ENCODE measurements at places on chromosomes 2 and 18.

DNA sequence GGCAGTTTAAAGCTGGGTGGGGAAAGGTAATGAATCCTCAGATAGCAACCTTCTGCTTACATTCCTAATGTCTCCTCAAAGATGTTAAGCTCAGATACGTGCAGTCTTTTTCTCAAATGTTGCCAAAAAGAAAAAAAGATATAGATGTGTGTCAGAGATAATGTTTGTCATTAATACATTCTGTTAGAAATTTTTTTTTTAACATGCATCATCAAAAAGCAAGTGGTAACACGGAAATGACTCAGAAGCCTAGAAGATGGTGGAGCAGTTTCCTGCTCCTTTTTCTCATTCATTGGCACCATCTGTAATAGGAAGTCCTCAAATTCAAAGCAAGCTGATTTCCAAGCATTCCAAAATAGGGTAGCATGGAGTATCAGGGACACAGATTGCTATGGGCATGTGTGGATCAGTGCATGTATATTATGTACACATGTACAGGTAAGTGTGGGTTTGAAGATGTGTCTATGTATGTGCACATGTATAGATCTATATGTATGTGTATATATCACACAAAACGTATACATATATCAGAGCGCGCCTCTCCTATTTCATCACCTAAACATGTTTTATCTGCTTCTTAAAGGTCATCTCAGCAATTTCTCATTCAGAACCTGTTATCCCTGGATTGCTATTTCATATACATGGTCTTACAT lies 79.9 kb upstream of the ITGB6 start:
- DNase-seq: no peak

- DNase-seq: no peak
These were observed 274.2 kb downstream of the DYSF start for GRCh38 chr2:71727562-71727961.

DNA sequence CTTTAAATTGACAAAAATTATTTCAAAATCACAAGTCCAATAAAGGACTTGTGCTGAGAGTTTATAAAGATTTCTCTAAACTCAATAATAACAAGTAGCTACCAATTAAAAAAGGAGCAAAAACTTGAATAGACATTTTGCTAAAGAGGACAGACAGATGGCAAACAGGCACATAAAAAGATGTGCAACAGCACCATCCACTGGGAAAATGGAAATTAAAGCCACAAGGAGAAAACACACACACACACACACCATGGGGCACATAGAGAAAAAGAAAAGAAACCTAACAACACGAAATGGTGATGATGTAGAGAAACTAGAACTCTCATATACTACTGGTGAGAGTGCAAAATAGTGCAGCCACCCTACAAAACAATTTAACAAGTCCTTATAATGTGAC lies 12.6 kb upstream of the SLC9A4 start:
- no peak for DNase-seq

DNA sequence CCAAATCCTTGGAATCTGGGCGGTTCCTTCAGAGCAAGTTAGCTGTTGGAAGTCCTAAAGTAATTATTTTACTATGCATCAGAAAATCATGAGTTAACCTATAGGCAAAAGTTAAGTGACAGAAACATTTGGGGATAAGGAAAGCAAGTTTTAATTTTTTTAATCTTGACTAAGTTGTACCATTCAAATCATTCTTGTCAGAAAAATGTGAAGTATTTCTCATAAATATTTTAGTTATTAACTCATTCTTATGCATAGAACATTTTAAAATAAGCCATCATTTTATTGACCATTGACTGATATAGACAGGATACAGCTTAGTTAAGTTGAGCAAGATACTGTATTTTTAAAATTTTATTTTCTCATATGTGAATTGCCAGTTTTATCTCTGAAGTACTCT lies 98.2 kb upstream of the FOSL2 start:
- no peak for DNase-seq

DNA sequence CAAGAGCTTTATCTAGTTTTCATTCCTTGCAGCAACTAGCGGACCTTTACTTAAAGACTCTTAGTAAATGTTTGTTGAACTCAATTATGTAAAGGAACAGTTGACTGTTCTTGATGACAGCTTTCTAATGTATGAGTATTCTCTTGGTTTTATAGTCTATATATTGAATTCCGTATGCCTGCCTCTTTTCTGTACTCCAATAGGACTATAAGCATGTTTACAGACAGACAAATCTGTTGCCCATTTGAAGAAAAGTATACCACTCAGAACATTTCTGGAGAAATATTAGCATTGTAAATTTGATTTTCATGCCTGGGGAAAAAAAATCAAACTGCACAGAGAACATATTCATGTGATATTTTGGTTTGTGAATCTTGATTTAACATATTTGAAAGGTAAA lies 109.5 kb downstream of the LRRTM1 start:
- DNase-seq: no peak

GRCh38 chr2:234676783-234677450 lies 180.0 kb upstream of the ARL4C start:
- no peak for DNase-seq
